Fibroblast of skin of scalp (primary cell): ENCODE measurements at places on chromosomes 7 and 10.

- DNase-seq, result peak; percentile 41
Measured at GRCh38 chr7:39602351-39602750, 21.0 kb upstream of the RALA start.

GRCh38 chr7:100380196-100380595, 6.9 kb downstream of the PILRA start:
- no peak for DNase-seq

DNA sequence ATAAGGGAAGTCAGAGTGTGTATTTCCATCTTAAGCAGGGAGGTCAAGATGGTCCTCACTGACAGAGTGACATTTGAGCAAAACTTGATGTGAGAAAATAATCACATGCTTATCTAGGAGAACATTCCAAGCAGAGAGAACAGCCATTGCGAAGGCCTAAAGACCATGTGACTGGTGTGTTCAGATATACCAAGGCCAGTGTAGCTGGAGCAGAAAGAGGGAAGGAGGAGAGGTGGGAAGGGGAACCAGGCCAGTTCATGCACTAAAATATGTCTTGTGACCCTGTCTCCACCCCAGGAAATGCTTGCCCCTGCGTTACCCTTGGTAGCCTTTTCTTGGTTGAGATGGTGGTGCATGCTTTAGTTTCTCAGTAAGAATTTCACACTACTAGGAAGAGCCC, 77.4 kb downstream of the CACNB2 start:
- DNase-seq, result no peak

DNA sequence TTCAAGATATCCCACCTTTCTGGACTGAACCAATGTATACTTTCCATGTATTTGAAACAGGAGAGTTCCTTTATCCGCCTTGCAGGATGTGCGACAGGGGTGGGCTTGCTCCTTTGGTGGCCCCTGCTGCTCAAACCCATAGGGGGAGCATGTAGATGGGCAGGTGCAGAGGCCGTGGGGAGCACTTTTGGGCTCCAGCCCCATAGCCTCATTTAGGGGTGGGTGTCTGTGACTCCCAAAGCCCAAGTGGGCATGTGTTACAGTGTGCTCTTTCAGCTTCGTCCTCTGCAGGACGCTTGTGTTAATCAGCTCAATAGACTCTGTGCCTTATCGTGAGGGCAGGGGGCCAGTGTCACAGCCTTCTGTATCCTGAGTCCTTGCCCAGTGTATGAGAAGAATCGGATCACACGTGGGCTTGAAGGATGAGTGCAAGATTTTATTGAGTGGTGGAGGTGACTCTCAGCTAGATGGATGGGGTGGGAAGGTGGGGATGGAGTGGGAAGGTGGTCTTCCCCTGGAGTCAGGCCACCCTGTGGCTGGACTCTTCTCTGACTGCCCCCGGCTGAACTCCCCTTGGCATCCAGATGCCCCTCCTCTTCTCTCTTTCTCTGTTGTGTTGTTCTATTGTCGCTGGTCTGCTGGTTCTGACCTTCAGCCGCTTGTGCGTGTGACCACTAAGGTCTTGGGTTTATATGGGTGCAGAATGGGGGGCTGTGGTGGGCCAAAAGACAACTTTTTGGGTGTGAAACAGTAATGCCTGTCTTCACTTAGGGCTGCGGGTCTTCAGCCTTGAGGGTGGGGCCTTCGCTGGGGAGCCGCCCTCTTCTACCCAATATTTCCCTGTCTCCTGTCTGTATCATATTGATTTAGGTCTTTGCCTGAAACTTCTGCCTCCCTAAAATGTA, 262.2 kb downstream of the GLRX3 start:
- no peak for DNase-seq

GRCh38 chr10:26486304-26486703, 48.2 kb downstream of the APBB1IP start:
- DNase-seq, result peak; percentile 74

DNA sequence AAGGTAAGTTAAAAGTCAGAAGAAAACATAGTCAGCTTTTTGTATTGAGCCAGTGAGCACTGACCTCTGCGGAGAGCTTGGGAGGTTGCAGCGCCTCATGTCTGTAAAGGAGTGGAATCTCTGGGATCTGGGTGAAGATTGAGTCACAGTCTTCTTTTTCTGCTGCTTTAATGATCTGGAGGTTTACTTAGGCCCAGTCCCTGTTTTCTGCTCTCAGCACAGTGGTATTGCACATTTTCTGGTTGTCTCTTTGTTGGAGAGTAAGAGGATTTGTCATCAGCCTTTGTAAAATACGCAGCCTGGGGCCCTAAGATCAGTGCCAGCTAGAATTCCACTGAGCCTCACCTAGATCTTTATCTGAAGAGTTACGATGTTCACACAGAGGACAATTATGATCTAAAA, 58.3 kb upstream of the GJD4 start:
- DNase-seq, result no peak

DNA sequence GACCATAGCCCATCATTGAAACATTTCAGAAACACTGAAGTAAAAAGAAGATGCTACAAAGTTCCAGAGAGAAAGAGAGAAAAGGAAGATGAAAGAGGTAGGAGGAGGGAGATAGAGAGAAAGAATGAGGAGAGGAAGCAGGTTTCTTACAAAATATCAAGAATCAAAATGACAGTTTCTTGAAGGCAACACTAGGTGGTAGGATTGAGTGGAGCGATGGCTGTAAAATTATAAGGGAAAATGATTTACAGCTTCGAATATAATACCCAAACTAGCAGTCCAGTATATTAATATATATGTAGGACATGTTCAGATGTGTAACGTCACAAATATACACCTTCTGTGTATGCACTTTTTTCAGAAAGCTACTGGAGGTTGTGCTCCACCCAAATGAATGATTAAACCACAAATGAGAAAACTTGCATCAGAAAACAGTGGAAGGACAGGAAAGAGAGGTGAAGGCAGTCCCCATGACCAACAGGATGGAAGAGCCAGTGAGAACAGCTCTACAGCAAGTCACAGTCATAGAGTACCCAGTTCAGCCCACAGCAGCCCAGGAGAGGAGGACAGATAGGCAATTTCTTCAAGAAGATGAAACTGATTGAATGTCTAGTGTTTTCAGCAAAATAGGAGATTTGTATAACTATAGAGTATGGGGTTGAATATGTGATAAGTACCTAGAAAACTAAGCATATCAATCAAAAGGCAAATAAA, 151.5 kb upstream of the TARP start:
- peak; percentile 10 for DNase-seq

- peak; percentile 32 for DNase-seq
Measured at GRCh38 chr10:3773460-3774017, 11.5 kb downstream of the KLF6 start.
